ENCODE measurements at places on chromosomes 4 and X.

DNA sequence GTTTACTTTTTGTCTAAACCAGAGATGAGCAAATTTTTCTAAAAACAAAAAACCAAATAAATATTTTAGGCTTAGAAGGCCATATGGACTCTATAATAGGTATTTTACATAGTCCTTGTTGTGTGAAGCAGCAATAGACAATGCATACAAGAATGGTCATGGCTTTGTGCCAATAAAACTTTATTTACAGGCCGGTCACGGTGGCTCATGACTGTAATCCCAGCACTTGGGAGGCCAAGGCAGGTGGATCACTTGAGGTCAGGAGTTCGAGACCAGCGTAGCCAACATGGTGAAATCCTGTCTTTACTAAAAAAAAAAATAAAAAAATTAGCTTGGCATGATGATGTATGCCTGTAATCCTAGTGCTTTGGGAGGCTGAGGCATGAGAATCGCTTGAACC, 227.6 kb downstream of the CBR4 start:
- no peak for DNase-seq

GRCh38 chrX:102860235-102860634, 76.8 kb upstream of the RAB40AL start:
- DNase-seq = no peak

DNA sequence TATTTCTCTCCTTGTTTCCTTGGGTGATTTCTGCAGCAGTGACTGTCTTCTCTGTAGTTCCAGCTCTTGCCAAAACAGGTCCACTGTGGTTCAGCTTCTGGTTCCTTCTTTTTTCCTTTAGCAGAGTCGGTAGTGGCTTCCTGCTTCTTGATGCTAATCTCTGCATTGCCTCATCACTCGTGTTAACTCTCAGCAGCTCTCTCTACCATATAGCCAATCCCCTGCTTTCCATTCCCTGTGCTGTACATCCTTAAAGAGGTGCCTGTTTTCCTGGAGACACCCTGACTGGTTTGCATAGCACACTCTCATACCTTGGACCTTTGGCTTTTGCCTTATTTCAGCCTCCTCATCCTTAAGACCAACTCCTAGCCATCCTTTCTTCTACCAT, 191.2 kb upstream of the LNX1 start:
- DNase-seq = no peak

DNA sequence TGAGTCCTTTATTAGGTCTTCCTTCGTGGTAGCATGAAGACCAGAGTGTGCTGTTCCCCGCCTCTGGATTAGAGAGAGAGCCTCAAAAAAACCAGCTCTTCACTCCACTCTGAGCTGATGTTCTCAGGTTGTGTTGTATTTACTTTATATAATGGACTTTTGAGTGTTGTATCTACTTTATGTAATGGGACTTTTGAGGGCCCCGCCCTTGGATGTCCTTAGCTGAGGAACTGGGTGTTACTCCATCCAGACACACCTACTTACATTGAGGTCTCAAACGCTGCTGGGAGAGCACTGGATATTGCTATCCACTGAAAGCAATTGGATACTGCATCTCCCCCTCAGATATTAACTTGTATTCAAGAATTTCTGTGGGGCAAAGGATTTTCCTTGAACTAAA, 28.2 kb downstream of the ATP8A1 start:
- no peak for DNase-seq

DNA sequence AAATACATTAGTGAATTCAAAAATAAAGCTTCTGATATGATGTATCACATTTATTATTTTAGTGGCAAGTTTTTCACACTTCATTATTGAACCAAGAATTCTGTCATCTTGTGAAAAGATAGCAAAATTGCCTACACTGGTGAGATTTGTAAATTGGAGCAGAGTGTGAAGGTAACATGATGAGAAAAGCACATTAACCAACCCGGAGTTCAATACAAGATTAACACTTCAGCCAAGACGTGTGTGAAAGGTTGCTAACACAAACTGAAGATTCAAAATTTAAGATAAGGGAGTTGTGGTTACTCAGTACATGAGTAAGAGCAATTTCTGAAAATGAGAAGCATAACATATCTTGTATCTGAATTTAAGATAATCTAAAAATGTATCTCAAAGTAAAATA, 346.7 kb downstream of the PDHA2 start:
- no peak for DNase-seq

GRCh38 chrX:42077675-42078074, 154.3 kb upstream of the CASK start:
- no peak for DNase-seq

DNA sequence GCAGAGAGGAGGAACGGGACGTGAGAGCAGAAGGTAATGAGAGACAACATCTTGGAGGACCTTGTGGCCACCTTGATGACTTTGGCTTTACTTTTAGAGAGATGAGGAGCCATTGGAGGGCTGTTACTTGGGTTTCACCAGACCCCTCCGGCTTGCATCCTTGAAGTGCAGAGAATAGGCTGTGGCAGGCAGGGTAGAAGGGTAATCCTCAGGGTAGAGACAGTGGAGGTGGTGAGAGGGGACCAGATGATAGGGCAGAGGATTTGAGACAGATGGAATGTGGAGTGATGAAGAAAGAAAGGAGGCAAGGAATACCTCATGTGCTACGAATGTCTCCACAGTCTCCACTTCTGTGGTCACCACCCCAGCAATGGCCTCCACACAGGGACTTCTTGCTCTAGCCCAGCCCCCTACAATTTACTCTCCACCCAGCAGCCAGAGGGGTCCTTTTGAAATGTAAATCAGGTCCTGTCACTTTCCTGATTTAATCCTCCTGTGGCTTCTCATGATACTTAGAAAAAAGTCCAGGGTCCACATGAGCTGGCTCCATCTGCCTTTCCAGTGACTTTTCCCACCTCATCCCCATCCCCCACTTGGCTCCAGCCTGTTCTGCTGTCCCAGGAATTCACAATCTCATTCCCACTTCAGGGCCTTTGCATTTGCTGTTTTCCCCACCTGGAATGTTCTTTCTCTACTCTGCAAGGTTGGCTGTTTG, 115.0 kb downstream of the PJA1 start:
- DNase-seq = no peak

DNA sequence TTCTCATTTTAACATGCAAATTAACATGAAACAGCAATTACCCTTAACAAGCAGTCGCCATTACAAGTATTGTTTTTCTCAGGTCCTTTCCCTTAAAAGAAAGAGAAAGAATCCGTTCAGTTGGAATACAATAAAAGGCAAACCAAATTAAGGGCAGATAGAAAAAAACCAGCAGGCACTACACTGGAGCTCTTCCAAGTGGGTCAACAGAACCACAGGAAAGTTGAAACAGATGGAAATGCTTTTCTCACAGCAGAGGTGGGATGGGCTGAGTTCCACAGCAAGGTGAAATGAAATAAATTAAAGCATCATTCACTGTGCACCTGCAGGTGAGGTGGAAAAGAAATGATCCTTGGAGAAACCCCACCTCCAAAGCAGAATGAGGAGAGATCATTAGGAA, 102.6 kb downstream of the APBB2 start:
- DNase-seq = no peak

DNA sequence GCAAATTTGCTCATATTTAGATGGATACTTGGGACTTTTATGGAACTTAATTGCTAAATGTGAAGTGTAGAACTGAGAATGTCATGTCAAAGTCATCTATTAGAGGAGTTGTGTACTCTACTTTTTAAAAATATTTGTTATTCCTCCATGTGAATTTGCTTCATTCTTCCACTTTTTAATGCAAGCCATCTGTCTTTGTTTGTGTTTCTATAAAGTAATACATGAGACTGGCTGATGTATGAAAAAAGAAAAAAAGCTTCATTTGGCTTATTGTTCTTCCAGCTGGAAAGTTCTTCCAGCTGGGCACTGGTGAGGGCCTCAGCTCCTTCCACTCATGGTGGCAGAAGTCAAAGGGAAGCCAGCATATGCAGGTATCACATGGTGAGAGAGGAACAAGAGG, 114.6 kb upstream of the GRID2 start:
- DNase-seq = no peak

DNA sequence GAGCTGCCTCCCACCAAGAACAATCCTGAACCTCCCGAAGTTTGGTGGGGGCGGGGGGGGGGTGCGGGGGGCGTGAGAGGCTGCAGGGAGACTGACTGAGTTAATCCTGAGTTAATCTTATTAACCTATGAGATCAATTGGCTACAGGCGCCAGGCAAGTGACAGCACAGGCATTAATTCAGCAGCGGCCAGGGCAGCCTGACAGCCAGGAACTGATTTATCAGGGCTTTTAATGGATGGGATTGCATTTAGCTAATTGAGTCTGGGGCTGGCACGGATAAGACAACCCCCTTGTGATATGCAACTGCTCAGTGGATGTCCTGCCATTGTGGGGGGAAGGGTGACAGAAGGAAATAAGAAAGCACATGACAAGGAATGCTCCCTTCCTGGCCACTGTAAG, 16.3 kb downstream of the RTL5 start:
- no peak for DNase-seq

GRCh38 chrX:17298564-17298963, 76.4 kb upstream of the NHS start:
- no peak for DNase-seq

GRCh38 chr4:77332696-77333270, 175.8 kb downstream of the CCNG2 start:
- no peak for DNase-seq

GRCh38 chrX:18042776-18043175, 177.9 kb downstream of the BEND2 start:
- DNase-seq = no peak

- DNase-seq = no peak
Observed at GRCh38 chrX:9466124-9466495, 1.3 kb downstream of the TBL1X start.

DNA sequence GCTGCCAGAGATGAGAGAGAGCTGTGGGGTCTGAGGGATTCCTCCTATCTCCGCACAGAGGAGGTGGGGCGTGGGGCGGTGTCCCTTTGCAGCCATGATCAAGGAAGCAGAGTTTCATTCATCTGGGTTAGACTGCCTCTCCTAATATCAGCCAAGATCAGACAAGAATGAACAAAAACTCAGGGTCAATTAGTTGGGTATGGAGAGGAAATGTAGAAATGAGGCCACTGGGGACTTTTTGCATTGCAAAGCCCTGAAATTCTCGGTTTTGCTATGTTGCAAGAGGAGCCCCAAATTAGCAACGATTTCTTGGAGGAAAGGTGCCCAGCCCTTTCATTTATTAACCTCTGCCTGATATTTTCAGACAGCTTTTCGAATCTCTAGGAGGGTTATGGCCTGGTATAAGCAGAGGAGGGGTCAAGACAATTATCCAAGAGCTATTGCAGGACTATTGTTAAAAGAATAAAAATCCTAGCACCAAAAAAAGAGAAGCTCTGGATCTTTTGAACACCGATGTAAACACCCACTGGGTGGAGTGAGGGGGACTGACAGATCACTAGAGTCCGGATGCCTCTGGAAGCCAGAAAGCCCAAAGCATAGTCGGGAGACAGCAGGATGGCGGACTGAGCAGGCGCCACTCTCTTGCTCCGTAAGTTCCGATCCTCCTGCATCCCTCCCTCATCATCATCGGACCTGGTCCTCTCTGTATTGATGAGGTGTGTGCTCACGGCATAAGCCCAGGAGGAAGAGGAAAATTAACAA, 34.4 kb upstream of the ACSL1 start:
- DNase-seq = no peak

GRCh38 chr4:143441678-143442077, 71.8 kb upstream of the SMARCA5 start:
- no peak for DNase-seq

GRCh38 chrX:129523079-129523911, at the start of gene SMARCA1:
TSS of gene SMARCA1 (minus strand) at chrX:129523490. CDS start at chrX:129523370, 120 bp downstream.
- no peak for DNase-seq

- DNase-seq = no peak
Observed at GRCh38 chr4:57689693-57690205, 579.6 kb upstream of the IGFBP7 start.

DNA sequence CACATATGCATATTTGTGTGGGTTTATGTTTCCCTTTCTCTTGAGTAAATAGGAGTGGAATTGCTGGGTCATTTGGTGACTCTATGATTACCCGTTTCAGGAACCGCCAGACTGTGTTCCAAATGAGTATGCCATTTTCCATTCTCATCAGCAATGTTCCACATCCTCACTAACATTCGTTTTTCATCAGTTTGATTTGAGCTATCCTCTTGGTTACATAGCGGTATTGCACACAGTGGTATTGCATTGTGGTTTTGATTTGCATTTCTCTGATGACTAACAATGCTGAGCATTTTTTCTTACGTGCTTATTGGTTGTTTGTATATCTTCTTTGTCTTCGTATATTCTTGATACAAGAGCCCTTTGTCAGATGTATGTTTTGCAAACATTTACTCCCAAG, 218.0 kb upstream of the AMOT start:
- DNase-seq = no peak

- DNase-seq = no peak
Observed at GRCh38 chrX:24696294-24696693, 2.6 kb downstream of the POLA1 start.

GRCh38 chrX:72245461-72246089, 6.7 kb upstream of the ERCC6L start:
- peak; percentile 47 for DNase-seq

GRCh38 chr4:150569384-150569987, 12.5 kb upstream of the MAB21L2 start:
- no peak for DNase-seq

DNA sequence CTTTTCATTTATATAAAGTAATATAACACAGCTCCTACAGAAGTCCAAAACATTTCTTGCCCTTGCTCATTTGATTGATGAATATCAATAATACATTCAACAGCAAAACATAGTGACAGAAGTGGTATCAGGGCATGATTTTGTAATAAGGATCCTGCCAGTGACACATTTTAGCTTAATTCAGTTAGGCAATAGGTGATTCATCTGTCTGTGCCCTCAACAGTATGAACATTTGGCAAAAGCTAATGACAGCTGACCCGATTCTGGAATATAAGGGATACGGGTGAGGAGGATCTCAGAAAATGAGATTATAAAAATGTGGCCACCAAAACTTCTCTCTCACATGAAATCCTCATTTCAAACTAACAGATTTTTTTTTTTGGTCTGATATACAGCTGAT, 294.0 kb downstream of the CAMK2D start:
- no peak for DNase-seq

DNA sequence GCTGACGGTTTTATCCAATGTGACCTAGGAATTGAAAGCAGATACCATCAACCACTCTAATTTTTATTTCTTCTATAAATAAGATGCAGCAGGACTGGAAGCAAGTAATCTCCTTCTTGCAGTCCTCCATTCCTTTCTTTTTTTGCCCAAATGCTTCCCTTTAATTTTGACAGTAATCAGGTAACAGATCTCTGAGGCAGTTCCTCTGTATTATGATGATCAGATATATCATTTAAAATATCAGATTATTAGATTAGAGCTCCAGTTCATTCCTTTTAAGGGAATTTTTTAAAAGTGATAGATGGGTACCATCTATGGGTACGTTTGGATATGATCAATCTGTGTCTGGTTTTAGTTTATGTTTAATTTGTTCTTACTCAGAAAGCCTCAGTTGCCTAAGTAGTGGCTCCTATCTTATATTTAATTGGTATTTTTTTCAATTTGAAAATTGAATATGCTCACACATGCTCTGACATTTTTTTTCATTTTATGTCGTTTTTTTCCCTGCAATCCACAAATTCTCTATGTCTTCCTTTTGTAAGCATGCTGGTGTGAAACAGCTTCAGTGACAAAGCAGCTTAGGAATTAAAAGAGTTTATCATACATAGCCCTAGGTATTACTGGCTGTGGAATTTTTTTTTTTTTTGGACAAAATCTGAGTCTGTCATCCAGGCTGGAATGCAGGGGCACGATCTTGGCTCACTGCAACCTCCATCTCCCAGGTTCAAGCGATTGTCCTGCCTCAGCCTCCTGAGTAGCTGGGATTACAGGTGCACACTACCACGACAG, 73.7 kb upstream of the ANK2 start:
- DNase-seq = no peak
